Stimulated activated CD4-positive, alpha-beta T cell treated with anti-CD3 and anti-CD28 coated beads, Interleukin-1b, Interleukin-23, amount 100 ng/mL, for 24 hours (primary cell): ENCODE measurements at places on chromosomes 7 and 10.

GRCh38 chr10:128695931-128696330, 569.7 kb upstream of the MKI67 start:
- no peak for DNase-seq

DNA sequence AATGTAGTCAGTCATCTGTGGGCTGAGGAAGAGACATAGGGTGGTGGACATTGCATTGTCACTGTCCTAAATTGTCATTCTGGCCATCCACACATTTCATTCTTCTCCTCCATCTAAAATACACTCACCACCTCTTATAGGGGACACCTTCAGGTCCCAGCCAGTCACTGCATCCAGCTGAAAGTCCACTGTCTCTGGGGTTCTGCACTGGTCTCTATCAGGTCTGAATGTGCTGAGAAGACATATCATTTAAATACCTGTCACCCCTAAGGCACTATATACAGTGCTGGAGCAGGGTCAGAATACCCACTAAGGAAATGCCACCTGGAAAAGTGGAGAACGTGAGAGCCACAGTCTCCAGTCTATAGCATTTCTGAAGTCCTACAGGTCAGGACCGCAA, 29.6 kb downstream of the SH2D4B start:
- DNase-seq, result no peak

DNA sequence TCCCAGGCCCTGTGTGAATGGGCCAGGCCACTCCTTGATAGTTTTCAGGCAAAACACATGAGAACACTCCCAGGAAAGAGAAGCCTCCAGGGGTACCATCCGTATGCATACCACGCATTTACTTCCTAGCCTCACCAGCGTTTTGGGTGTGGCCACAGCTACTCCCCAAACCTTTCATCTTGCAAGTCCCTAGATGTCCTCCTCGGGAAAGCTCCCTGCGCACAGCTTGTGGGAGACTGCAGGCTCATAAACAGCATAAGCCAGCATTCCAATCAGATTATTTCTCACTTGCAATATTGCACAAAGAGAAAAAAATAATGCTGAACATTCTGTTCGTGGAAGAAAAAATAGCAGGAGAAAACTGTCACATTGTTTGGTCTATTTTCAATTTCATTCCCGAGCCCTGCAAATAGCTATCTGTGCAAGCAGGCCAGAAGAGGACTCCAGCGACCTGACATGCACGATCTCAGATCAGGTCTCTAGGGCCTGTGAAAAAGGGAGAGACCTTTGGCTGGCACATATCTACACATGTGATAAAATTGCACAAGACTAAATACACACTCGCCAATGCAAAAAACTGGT, 175.6 kb downstream of the PLXNA4 start:
- no peak for DNase-seq

DNA sequence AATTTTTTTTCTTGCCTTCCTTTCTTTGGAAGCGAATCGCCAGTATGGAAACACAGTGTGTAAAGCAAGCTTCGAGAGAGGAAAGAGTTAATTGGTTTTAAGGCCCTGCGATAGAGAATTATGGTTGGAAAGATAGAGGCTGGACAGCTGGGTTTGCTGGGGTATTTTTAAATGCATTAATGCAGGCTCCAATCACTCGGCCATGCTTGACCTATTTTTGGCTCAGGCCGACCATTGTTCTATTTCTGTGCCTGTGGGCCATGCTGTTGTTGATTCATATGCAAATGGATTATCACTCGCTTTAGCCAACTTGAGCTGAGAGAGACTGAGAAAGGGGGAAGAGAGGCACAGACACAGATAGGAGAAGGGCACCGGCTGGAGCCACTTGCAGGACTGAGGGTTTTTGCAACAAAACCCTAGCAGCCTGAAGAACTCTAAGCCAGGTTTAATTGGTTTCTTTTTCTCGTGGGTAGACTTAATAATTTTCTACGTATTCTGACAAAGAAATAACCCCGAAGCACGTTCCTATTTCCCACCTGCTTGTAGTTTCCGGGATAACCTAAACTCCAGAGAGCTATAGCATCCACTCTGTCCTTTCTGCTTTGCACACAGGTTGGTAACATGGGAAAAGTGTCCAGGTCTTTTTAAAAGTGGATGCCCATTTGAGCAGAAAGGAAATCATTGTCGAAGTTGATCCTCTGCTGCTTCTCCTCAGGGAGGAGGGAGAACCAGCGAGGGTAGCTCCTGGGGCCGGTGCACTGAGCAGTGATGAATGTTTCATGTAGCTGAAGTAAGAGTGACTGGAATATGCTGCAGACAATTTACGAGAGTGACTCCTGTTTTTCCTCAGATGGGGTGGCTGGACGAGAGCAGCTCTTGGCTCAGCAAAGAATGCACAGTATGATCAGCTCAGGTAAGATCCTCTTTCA, at the start of gene HDAC9:
TSS of gene HDAC9 (plus strand) at position 338 of the 929 bp plus-strand sequence. CDS start at position 892, 554 bp downstream.
- no peak for DNase-seq
